ENCODE measurements at places on chromosomes 16 and 17.

- peak; percentile 13 for DNase-seq
Measured at GRCh38 chr17:63477480-63478440, 899 bp downstream of the ACE start.

DNA sequence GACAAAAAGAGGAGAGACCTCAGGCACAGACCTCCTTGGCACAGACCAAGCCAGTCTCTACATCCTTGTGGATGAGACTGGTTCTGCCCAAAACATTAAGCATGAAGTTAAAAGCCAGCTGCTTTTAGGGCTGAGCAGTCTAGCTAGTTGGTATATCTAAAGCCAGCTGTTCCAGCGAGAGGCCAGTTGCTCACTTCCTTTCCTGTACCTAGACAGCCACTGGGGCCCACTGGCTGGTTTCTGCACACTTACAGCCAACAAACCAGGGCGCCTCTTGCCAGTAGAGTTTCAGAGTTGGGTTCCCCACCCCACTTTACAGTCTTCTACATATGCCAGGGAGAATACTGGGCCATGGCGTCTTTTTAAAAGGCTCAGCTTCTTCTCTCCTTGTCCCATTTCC is 242.4 kb downstream of the ZFHX3 start:
- no peak for DNase-seq

DNA sequence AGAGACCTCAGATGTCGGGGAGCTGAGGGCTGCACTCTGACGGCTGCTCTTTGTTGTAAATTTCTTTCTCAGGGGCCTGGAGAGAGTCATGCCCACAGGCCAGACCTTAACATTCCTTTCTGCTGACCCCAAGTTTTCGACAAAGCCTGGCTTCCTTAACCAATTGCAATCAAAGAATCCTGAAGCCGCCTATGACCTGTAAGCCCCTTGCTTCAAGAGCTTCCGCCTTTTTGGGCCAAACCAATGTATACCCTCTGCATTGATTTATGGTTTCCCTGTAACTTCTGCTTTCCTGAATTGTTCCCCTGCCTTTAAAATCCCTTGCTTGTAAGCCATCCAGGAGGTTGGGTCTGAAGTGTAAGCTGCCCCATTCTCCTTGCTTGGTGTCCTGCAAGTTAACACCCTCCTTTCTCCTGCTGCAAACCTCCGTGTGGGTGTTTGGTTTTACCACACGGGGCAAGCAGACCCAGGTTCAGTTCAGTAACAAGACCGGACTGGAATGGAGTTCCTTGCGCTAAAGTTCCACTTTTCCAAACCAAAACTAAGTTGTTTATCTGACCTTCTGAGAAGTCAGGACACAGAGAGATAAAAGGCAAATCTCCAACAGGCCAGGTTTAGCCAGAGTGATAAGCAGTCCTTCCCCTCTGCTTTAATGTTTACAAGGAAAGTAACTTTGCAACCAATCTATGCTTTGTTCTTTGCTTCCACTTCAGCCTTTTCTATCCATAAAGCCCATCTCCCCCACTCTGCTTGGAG is 141.6 kb downstream of the KCNJ12 start:
- DNase-seq, result no peak

DNA sequence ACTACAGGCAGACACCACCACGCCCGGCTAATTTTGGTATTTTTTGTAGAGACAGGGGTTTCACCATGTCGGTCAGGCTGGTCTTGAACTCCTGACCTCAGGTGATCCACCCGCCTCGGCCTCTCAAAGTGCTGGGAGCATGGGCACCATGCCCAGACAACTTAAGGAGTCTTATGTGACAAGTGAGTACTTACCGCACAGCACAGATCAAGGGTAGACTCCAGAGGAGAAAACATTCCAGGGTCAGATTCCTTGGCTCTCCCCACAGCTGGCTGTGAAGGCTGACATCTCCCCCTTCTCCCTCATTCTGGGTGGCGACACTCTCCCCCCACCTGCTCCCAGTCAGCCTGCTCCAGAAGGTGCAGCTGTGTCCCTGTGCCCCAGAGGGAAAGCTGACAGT is 10.6 kb downstream of the ZSCAN10 start:
- no peak for DNase-seq

DNA sequence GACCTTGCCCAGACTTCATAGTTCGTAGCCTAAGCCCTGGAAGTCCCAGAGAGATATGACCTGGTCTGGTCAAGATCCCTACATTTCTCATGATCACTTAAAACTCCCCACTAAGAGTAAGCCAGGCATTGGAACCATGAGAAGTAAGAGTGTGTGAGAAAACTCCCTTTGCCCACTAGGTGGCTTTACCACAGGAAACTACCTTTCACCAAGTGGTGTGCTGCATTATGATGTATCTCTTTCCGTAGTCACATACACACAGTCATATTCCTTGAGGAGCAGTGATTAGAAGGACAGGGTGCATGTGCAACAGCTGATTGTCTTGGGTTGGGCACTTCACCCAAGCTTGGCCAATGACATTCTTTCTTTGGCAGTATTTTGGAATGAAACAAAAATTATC is 639.3 kb downstream of the KCNJ2 start:
- peak; percentile 17 for DNase-seq

All from kidney tubule cell (primary cell).